ENCODE measurements at places on chromosomes 5 and 9.

DNA sequence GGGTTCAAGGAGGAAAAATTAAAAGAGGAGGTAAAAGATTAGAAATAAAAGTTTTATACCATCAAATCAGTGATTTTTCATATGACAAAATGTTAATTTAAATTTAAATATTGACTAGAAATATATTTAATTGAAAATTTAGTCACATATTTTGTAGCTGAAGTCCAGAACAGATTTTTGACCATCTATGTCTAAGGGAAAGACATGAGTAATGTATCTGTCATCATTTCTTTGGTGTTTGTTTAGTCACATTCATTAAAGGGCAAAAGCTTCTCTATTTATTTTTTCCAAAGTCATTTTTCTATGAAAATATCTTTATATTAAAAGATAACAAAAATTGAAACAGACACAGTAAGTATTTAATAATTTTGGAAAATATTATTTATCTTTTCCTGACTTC lies 252.0 kb upstream of the ISL1 start:
- DNase-seq, result no peak

GRCh38 chr5:31815376-31815775 lies 176.4 kb downstream of the PDZD2 start:
- DNase-seq, result no peak

- DNase-seq, result no peak
Observed at GRCh38 chr5:43634621-43635020, 31.6 kb downstream of the NNT start.

- no peak for DNase-seq
Observed at GRCh38 chr9:134295101-134295745, 31.0 kb upstream of the RXRA start.

- DNase-seq, result no peak
Observed at GRCh38 chr5:171963416-171963815, 43.0 kb downstream of the FBXW11 start.

GRCh38 chr5:74622122-74622521 lies 18.4 kb downstream of the ENC1 start:
- DNase-seq, result peak; percentile 31

DNA sequence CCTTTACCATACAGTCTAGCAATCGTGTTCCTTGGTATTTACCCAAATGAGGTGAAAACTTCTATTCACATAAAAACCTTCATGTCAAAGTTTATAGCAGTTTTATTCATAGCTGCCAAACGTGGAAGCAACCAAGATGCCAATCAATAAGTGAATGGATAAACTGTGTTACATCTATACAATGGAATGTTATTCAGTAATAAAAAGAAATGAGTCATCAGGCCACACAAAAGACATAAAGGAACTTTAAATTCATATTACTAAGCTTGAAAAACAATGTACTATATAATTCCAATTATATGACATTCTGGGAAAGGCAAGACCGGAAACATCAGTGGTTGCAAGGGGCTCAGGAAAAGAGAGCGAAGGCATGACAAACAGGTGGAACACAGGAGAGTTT lies 679.9 kb downstream of the ISL1 start:
- DNase-seq, result no peak

DNA sequence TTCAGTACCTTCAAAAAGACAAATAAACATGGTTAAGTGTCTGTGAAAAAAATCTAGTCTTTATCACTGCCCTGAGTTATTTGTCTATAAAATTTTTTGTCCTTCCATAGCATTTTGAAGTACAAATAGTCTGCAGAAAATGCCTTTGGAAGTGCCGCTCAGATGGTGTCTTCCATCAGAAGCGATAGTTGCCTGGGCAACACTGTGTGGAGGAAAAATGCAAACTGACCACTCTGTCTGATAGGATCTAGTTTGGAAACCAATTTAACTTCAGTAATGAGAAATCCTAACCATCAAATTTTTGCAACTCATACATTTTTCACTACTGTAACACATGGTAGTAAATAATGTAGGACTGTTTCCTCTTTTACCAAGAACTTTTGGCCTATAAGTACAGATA lies 449.9 kb downstream of the PRELID2 start:
- no peak for DNase-seq

DNA sequence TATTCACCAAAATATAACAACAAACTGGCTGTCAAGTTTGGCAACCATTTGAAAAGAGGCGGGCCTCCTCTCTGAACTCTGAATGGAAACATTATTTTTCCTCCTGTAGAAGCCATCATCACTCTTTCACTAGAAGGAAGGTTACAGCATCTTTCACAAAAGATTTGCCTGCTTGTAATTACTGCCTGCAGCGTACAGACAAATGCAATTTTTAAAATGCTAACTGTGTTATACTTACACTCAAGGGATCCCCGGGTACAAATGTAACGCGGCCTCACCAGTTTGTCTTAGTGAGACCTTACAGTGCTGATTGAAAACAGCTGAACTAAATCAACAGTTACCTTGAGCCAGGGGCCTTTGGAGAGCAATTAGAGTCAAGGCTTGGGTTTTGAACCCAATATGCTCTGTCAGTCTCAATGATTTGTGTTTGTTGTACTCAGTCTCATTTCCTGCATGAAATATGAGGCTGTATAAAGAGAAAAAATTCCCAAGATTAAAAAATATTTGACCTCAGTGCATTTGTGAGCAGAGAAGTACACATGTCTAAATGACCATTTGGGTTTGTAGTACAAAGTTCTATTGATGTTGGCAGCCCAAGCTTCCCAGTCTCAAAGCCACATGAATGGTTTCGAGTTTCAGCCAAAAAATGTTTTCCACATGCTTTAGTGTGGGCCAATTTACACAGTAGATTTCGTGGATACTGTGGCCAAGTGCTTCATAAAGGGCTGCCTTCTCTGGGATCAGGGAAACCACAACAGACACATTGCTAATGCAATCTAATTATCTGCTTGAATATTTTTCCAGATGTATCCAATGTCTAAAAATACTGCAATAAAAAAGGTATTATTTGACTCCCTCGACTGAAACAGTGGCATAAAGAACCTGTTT lies 500.0 kb downstream of the SPATA31D1 start:
- no peak for DNase-seq

- no peak for DNase-seq
Observed at GRCh38 chr5:137870647-137871339, 3.1 kb downstream of the MYOT start.

GRCh38 chr5:121366515-121366914 lies 485.2 kb upstream of the FTMT start:
- DNase-seq, result no peak

DNA sequence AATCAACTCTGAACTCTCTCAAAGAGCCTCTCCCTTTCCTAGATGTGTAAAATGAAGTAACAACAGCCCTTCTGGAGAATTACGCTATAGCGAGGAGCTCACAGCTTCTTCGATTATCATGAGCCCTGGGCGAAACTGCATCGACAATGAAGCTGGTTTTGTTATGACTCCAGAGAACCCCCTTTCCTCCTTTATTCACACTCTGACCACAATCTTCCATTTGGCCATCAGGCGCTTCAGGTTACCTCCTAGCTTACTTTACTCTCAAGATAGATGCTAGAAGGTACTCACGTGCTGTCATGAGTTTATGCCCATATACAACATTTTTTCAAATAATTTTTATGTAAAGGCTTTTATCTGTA lies 362.7 kb upstream of the RFX3 start:
- DNase-seq, result no peak

- no peak for DNase-seq
Observed at GRCh38 chr9:19934301-19934871, 145.5 kb upstream of the SLC24A2 start.

GRCh38 chr5:171157775-171158174 lies 151.3 kb upstream of the TLX3 start:
- no peak for DNase-seq

DNA sequence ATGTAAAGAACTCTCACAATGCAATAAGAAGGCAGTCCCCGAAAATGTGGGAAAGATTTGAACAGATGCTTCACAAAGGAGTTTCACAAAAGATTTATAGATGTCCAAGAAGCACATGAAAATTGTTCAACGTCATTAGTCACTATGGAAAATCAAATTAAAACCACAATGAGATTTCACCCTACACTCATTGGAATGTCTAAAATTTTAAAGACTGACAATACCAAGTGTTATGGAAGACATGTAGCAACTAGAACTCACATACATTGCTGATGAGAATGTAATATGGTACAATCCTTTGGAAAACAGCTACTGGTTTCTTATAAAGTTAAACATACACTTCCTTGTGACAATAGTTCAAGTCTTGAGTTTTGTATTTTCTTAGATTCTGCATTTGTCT lies 11.0 kb upstream of the RECK start:
- DNase-seq, result no peak

GRCh38 chr9:15079989-15080388 lies 169.8 kb upstream of the FREM1 start:
- DNase-seq, result no peak

DNA sequence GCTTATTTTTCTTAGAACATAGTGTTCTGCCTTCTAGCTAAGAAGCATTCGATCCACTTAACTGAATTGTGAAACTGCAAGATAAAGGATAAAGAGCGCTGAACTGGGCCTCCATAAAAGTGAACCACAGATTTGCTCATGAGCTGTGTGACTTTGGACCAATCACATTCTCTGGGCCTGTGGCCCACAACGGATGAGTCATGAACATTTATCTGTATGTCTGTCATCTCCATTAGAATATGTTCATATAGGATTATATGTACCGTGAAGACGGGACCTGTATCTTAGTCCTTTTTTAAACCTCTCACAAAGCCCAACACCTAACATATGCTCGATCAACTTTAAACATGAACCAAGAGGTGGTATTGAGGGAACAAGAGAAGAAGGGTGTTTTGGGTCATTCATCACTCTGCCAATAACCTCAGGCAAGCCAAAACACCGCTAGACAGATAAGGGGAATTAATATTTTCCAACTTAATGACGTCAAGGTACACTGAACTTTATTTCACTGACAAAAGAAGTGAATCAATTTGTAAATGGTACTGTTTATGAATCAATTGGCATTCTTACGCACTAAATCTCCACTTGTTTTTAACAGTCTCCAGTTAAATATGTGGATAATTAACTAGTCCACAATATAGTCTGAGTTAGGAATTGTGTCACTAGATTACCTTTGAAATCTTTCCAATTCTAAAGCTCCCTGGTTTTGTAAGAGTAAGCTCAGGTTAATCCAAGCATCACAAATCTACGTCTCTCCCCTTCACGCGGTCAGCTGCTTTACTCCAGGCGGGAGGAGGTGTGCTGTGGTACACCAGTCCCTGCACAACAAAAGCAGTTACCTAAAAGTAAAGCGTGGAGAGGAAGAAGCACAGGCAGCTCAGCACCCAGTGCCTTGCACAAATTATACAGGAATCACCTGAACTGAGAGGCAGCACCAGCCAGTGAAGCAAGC lies 1.6 kb downstream of the TMEM245 start:
- DNase-seq, result peak; percentile 32

DNA sequence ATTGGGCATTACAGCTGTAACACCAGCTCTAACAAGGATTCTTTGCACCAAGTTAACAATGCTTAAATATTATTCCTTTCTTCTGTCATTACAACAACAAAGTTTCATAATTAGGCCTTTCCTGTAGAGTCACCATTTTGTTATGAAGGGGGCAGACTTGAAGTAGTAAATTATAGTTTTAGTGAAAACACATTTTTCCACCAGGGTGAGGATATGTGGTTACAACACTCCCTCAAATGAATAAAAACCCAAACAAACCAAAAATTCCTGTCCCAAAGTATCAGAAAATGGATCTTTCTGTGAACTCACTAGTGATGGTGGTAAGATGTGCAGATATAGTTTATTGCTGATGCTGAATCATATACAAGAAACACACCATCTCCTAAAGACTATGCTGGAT lies 250.5 kb upstream of the TUT7 start:
- DNase-seq, result no peak

DNA sequence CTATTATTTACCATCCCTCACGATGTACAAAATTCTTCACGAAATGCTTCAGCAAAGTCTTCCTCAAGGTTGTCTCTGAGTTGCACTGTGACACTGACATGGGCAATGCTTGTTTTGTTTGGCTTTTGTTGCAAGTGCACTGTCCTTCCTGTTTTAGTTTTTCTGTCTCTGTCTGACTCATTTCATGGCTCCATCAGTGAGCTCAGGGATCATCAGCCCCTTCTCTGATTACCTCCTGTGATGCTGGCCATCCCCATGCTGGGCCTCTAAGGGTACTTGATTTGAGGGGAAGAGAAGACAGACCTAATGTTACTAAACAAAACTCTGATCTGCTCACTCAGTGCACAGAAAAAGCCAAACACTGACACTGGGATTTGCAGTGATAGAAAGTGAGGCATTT lies 37.6 kb upstream of the STX17 start:
- no peak for DNase-seq

DNA sequence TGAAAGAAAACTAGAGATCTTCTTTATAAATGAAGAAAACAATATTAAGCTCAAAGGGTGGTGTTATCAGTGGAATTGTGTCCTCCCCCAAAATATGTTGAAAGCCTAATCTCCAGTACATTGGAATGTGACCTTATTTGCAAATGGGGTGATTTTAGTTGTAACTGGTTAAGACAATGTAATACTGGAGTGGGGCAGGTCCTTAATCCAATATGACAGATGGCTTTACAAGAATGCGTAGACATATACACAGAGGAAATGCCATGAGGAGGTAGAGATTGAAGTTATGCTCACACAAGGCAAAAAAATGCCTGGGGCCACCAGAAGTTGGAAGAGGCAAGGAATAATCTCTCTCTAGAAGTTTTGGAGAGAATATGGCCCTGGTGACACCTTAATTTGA lies 13.7 kb upstream of the TRIM32 start:
- DNase-seq, result no peak

DNA sequence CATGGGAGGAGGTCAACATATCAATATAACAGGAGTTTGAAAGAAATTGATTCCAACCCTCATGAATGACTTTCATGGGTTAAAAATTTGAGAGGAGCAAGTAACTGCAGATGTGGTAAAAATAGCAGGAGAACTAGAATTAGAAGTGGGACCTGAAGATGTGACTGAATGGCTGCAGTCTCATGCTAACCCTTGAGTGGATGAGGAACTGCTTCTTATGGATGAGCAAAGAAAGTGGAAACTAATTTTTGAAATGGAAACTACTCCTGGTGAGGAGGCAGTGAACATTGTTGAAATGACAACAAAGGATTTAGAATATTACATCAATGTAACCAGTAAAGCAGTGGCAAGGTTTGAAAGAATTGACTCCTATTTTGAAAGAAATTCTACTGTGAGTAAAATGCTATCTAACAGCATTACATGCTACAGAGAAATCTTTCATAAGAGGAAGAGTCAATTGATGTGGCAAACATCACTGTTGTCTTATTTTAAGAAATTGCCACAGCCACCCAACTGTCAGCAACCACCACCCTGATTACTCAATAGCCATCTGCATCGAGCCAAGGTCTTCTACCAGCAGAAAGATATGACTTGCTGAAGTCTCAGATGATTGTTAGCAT lies 1683.2 kb downstream of the MAT2B start:
- DNase-seq, result no peak

- DNase-seq, result peak; percentile 96
Observed at GRCh38 chr9:128159784-128160602, at the start of gene BBLN. Gene BBLN, plus strand, starts transcription at chr9:128160265. Its CDS starts 143 bp downstream, at chr9:128160408.

DNA sequence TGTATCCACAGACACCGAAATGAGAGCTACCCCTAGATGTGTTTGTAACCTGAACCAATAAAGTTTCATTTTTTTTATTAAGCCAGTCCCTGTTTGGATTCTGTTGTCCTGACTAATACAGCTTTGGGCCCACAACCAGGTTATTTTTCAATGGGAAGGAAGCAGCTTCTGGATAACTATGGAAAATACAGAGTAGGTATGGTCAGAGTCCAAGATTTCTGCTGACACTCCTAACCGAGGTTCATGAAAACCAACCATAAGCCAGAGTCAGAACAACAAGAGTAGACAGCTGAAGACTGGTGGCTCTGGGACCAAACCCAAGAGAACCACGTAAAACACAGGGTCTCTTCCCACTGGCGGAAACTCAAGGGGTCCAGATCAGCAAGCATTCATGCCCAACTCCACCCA lies 10.8 kb downstream of the KLF9 start:
- no peak for DNase-seq
